ENCODE measurements at places on chromosomes 7 and 10.

GRCh38 chr7:17029150-17029549 is 147.4 kb upstream of the AGR3 start:
- H3K4me1 ChIP-seq: peaks cover 20% of the 10 kb centered on the region
- H3K27ac ChIP-seq: no peak overlapping the region
- DNase-seq: peak; percentile 48
- no peak overlapping the region for H3K4me3 ChIP-seq

- H3K36me3 ChIP-seq: peaks cover 36% of the 10 kb centered on the region
- H3K4me3 ChIP-seq: peak overlapping the region; percentile 22
- no peaks in the 10 kb centered on the region for H3K27me3 ChIP-seq
- H3K4me1 ChIP-seq: peaks cover 60% of the 10 kb centered on the region
Measured at GRCh38 chr10:119516381-119517234, 25.9 kb downstream of the RGS10 start.

DNA sequence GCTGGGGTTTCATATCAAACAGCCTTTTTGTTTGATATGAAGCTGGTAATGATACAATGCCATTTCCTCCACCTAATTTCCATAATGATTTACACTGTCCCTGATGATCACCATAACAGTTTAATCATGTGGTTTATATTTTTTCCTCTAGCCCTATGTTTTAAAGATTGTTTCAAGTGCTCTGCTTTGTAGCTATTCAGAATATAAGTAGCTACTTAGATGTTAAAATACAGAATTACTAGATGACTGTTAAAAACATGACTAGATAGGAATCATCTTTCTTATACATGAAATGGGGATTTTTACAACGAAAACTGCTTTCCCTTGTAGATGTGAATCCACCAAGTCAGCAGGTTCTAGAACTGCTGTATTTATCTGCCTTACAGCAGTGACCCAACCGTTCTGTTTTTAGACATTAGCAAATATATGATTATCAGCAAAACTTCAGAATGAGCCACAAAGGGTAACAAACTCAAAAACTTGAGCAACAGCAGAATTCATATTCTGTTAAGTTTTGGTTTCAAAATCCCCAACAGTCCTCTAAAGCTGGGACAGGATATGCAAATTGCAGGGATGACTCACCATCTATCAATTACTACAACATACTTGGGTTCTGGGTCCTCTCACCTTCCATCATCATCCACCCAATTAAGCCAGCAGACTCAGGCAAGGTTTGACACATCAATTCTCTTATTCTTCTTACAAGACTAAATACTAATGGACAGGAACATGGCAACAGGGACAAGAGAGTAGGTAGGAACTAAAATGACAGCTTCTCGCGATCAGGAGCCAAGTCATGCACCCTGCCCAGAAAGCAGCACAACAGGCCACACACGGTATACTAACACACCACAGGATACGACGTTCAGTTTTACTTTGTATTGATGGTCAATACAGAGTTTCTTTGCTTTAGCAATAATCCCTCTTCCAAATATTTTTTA is 83.9 kb downstream of the PIP4K2A start:
- no peaks in the 10 kb centered on the region for H3K36me3 ChIP-seq
- peaks cover 99% of the 10 kb centered on the region for H3K4me1 ChIP-seq
- H3K4me3 ChIP-seq: peak overlapping the region; percentile 8

GRCh38 chr10:113927440-113927839 is 73.0 kb downstream of the NHLRC2 start:
- no peak overlapping the region for H3K4me3 ChIP-seq
- no peaks in the 10 kb centered on the region for H3K4me1 ChIP-seq
- H3K36me3 ChIP-seq: no peaks in the 10 kb centered on the region
- no peak for DNase-seq
- no peak overlapping the region for H3K27ac ChIP-seq

DNA sequence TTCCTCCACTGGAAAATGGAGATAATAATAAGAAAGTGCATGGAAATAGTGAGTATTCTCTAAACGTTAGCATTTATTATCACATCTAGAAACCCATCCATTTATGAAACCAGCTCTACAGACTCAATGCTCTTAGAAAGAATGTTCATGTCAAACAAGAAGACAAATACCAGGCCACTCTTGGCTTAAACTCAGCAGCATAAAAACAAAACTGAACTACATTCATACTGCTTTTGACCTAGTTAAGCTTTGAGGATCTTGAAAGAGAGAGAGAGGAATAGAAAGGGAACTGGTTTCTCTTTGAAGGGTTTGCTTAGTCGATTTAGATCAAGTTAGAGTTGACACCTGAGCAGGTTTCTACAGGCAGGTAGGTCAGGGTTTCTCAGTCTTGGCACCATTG is 332.9 kb upstream of the PRKCQ start:
- H3K4me1 ChIP-seq: peaks cover 15% of the 10 kb centered on the region
- no peak overlapping the region for H3K27ac ChIP-seq
- no peaks in the 10 kb centered on the region for H3K27me3 ChIP-seq
- H3K36me3 ChIP-seq: no peaks in the 10 kb centered on the region

GRCh38 chr10:488081-488932 is 201.2 kb downstream of the DIP2C start:
- no peak for DNase-seq
- H3K27me3 ChIP-seq: peaks cover 3% of the 10 kb centered on the region

GRCh38 chr10:33005322-33006301 is 47.6 kb upstream of the ITGB1 start:
- H3K4me3 ChIP-seq: peak overlapping the region; percentile 30
- no peaks in the 10 kb centered on the region for H3K36me3 ChIP-seq
- DNase-seq: no peak
- H3K4me1 ChIP-seq: peaks cover 37% of the 10 kb centered on the region
- peak overlapping the region; percentile 51 for H3K27ac ChIP-seq

DNA sequence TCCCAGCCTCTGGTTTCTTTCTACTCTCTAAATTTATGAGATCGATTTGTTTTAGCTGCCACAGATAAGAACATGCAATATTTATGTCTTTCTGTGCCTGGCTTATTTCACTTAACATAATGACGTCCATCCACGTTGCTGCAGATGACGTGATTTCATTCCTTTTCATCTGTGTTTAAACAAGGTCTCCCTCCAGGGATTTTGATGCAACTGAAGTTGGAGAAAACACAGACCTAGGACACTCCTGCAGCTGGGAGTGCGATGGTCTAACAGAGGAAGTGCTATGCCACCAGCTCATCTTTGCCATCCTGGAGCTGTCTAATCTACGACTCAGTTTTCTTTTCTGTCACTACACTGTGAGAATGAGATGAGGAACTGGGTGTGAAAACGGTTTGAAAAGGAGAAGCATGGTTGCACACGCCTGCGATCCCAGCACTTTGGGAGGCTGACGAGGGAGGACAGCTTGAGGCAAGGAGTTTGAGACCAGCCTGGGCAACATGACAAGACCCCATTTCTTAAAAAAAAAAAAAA is 1.5 kb upstream of the KCTD7 start:
- no peak overlapping the region for H3K27ac ChIP-seq
- H3K27me3 ChIP-seq: no peaks in the 10 kb centered on the region
- no peak for DNase-seq
- H3K4me1 ChIP-seq: peaks cover 30% of the 10 kb centered on the region

DNA sequence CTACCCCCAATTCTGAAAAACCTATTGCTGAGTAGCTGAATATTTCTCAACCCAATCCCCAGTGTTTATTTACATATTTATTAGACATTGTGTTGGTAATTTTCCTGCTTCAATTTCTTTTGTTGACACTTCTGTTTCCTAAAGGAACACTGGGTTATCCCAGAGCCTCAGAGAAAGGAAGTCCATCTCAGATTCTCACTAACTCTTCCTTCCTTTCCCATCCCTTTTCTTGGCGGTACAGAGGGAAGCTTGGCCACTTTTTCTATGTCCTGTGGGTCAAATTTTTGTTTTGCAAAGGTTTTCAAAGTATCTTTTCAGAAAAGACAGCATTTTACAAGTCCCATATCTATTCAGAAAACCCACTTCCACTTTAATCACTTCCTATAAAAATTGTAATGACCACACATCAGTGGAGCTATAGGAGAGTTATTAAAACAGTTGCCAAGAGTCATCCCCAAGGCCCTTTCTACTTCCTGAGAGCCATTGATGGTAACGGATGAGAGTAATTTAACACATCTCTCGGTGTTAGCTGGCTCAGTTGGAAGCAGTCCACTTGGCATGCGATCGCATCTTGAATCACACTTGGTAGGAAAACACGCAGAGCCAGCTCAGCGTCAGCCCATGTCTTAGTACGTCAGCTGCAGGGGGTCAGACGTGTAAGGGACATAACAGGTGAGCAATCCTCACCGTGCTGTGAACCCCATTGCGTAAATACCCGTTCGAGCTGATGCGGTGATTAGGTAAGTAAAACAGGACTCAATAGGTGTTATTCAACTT is 231.1 kb upstream of the ADARB2 start:
- no peak overlapping the region for H3K4me3 ChIP-seq
- no peaks in the 10 kb centered on the region for H3K36me3 ChIP-seq
- H3K27ac ChIP-seq: no peak overlapping the region
- DNase-seq: no peak
- no peaks in the 10 kb centered on the region for H3K4me1 ChIP-seq

- H3K27ac ChIP-seq: no peak overlapping the region
- no peaks in the 10 kb centered on the region for H3K36me3 ChIP-seq
- no peak for DNase-seq
- H3K27me3 ChIP-seq: no peaks in the 10 kb centered on the region
- H3K4me1 ChIP-seq: no peaks in the 10 kb centered on the region
- H3K4me3 ChIP-seq: no peak overlapping the region
Measured at GRCh38 chr10:111265341-111265740, 188.5 kb downstream of the ADRA2A start.

DNA sequence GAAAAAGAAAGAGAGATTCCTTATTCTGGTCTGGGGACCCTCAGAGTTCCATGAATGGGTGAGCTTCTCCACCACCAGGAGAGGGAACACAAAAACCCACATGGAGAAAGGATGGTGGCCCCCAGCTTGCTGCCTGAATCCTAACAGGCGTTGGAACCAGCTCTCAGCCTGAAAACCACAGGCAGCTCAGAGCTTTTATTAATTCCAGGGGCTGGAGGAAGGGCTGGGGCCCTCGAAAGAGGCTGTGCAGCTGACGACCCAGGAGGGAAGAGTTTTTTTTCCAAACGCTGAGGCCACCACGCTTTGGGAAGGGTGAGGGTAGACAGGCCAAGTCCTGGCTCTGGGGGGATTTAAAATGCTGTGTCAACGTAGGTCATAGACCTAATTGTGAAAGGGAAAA is 10.8 kb upstream of the ELN start:
- no peaks in the 10 kb centered on the region for H3K27me3 ChIP-seq
- no peak for DNase-seq
- no peak overlapping the region for H3K27ac ChIP-seq
- H3K36me3 ChIP-seq: no peaks in the 10 kb centered on the region

- no peak overlapping the region for H3K27ac ChIP-seq
- H3K4me1 ChIP-seq: no peaks in the 10 kb centered on the region
- H3K36me3 ChIP-seq: no peaks in the 10 kb centered on the region
- H3K27me3 ChIP-seq: peaks cover 53% of the 10 kb centered on the region
- no peak for DNase-seq
- H3K4me3 ChIP-seq: no peak overlapping the region
Measured at GRCh38 chr7:97017192-97018125, 7.2 kb downstream of the DLX5 start.

GRCh38 chr10:33180390-33180789 is 154.1 kb downstream of the NRP1 start:
- DNase-seq: no peak
- H3K4me3 ChIP-seq: no peak overlapping the region
- H3K27me3 ChIP-seq: no peaks in the 10 kb centered on the region
- no peak overlapping the region for H3K27ac ChIP-seq

DNA sequence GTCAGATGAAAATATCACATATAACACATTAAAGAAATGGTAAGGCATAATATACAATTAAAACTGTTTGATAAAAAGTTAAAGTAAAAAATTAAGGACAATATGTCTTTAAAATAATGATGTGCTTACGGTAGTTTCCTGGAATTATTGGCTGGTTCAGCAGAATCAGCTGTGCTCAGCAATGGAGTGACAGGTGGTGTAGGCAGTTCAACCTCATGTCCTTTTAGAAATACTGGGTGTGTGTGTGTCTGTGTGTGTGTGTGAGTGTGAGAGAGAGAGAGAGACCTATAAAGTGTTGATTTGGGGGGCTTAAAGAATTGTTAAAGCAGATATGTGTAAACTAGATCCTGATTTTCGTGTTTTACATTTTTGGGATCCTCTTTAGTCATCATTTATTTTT is 141.2 kb downstream of the ADAM22 start:
- no peaks in the 10 kb centered on the region for H3K27me3 ChIP-seq
- no peak for DNase-seq
- H3K36me3 ChIP-seq: no peaks in the 10 kb centered on the region
- no peak overlapping the region for H3K27ac ChIP-seq
- H3K4me3 ChIP-seq: no peak overlapping the region

- no peak for DNase-seq
- H3K4me3 ChIP-seq: no peak overlapping the region
- no peaks in the 10 kb centered on the region for H3K4me1 ChIP-seq
- no peak overlapping the region for H3K27ac ChIP-seq
- H3K36me3 ChIP-seq: no peaks in the 10 kb centered on the region
Measured at GRCh38 chr10:107415446-107415845, 250.9 kb upstream of the SORCS1 start.

GRCh38 chr10:88337134-88337533 is 246.0 kb downstream of the RNLS start:
- H3K4me1 ChIP-seq: no peaks in the 10 kb centered on the region
- H3K27ac ChIP-seq: no peak overlapping the region
- H3K36me3 ChIP-seq: no peaks in the 10 kb centered on the region
- DNase-seq: no peak

GRCh38 chr7:74063223-74063641 is 20.4 kb upstream of the LIMK1 start:
- H3K4me1 ChIP-seq: peaks cover 10% of the 10 kb centered on the region
- no peak overlapping the region for H3K4me3 ChIP-seq
- no peak for DNase-seq
- H3K27ac ChIP-seq: no peak overlapping the region
- no peaks in the 10 kb centered on the region for H3K36me3 ChIP-seq

- no peaks in the 10 kb centered on the region for H3K27me3 ChIP-seq
- H3K27ac ChIP-seq: no peak overlapping the region
- peaks cover 16% of the 10 kb centered on the region for H3K4me1 ChIP-seq
- no peak for DNase-seq
- H3K4me3 ChIP-seq: no peak overlapping the region
- no peaks in the 10 kb centered on the region for H3K36me3 ChIP-seq
Measured at GRCh38 chr7:70700055-70700940, 431.6 kb upstream of the GALNT17 start.

- H3K27me3 ChIP-seq: peaks cover 5% of the 10 kb centered on the region
- no peak overlapping the region for H3K27ac ChIP-seq
- no peaks in the 10 kb centered on the region for H3K36me3 ChIP-seq
- H3K4me3 ChIP-seq: no peak overlapping the region
Measured at GRCh38 chr7:143882020-143882603, 19.9 kb downstream of the TCAF1 start.

GRCh38 chr7:133625046-133625445 is 372.2 kb downstream of the EXOC4 start:
- H3K27ac ChIP-seq: no peak overlapping the region
- H3K36me3 ChIP-seq: peaks cover 4% of the 10 kb centered on the region
- no peak overlapping the region for H3K4me3 ChIP-seq
- DNase-seq: no peak

GRCh38 chr7:70779321-70779720 is 352.6 kb upstream of the GALNT17 start:
- DNase-seq: peak; percentile 65
- H3K4me1 ChIP-seq: peaks cover 46% of the 10 kb centered on the region
- H3K27ac ChIP-seq: peak overlapping the region; percentile 61
- no peaks in the 10 kb centered on the region for H3K27me3 ChIP-seq
- H3K4me3 ChIP-seq: no peak overlapping the region

GRCh38 chr10:85459906-85460305 is 906.7 kb downstream of the GRID1 start:
- no peaks in the 10 kb centered on the region for H3K4me1 ChIP-seq
- no peak for DNase-seq
- H3K27ac ChIP-seq: no peak overlapping the region
